Activated CD4-positive, alpha-beta T cell treated with anti-CD3 and anti-CD28 coated beads for 24 hours (primary cell): ENCODE measurements at places on chromosomes 6 and 20.

DNA sequence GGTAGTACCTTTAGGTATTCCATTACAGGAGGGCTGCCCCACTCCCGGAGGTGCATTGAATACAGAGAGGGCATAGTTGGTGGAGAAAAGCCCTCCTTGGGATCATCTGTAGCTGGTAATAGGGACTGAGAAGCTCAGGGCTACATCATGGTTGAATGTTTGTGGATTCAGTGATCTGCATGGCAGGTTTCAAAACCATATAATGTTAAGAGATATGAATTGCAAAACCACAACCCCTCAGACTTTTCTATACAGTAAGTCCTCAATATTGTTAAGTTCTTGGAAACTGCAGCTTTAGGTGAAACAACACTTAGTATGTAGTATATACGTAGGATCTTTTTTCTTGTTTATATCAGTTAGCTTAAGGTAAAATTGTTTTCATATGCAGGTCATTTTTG, 11.3 kb downstream of the TULP4 start:
- no peak for DNase-seq

- peak; percentile 11 for DNase-seq
Observed at GRCh38 chr6:11653028-11653583, 115.6 kb downstream of the TMEM170B start.

DNA sequence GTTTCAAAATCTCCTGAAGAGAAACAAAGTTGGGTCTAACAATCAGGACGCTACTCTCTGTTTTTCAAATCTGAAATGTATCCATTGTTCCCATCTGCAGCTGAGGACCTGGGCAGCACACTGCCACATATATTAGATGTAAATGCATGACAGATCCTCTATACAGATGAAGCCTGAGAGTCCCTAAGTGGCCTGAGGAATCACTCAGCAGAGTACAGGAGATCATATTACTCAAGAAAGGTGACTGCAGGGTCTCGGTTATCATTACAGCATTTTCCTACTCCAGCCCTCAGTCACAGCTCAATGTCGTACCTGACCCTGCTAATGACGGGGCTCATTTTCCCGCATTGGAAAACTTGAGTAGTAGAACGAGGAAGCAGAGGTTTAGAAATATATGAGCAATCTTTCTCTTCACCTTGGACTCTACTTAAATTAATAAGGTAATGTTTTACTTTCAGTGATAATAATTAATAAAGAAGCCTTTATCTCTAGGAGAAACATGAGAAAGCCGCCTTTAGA, 256.2 kb upstream of the IRAK1BP1 start:
- DNase-seq: no peak

DNA sequence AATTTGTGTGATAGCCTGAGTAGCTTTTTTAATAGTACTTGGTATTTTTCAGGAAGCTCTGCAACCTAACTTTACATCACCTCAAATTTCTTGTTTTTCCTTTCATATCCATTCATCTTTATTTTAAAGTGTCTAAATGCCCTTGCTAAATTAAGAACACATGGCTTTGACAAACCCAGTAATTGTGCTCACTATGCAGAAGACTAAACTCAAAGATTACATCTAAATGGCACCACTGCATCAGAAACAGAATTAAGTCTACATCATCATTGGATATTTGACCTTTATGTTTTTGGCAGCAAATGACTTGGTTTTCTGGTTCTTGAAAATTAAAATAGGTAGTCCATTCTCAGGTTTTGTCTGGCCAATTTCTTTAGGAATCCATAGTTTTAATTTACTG, 69.6 kb upstream of the HDGFL1 start:
- DNase-seq: no peak

- DNase-seq: peak; percentile 31
Observed at GRCh38 chr6:10801224-10801848, 37.0 kb downstream of the MAK start.

GRCh38 chr20:8796088-8796660, 272.7 kb upstream of the PLCB4 start:
- DNase-seq: no peak
